ENCODE measurements at places on chromosomes 12 and 14.

DNA sequence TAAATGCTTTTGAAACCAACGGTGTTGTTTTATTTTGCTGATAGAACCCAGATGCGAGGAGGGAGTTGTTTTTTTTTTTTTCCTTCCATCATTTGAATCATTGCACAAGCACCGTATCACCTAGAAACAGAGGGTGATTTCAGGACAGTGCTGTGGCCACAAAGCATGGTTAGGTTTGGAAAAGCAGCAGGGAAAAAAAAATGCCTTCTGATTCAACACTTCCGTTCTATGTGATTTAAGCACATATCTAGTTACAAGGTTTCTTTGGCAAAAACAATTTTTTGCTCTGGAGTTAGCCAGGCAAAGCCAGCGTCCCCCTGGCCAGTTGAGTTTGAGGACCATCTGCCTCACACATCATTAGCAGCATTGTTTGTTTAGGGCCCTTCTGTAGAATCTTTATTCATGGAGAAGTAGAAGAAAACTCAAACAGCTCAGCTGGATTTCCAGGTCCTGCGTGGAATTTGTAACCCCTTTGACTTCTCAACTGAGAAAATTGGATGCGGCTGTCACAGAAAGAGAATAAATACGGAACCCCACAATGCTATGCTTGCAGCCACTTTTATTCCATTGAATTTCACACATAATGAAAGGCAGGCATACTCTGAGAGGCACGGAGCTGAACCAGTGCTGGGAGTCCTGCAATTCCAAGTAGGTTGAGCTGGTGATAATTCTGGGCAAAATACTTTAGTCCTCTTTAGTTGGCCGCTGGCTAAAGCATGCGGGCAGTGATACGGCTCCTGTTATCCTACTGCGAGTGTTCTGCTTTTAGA lies 17.0 kb upstream of the WNT5B start:
- DNase-seq, result no peak

- no peak for DNase-seq
Measured at GRCh38 chr12:124513297-124513867, 54.0 kb downstream of the NCOR2 start.

GRCh38 chr12:38886064-38886463 lies 19.3 kb downstream of the CPNE8 start:
- DNase-seq, result no peak

DNA sequence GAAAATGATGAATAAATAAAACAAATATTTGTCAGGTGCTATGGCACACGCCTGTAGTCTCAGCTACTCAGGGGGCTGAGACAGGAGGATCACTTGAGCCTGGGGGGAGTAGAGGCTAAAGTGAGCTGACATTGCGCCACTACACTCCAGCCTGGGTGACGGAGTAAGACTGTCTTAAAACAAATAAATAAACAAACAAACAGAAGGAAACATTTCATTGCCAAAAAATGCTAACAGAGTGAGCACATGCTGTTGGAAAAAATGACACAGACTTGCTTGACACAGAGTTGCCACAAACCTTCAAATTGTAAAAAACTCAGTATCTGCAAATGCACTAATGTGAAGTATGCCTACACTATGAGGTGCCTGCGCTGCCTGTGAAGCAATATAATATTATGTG lies 50.8 kb upstream of the AP4S1 start:
- DNase-seq, result no peak

DNA sequence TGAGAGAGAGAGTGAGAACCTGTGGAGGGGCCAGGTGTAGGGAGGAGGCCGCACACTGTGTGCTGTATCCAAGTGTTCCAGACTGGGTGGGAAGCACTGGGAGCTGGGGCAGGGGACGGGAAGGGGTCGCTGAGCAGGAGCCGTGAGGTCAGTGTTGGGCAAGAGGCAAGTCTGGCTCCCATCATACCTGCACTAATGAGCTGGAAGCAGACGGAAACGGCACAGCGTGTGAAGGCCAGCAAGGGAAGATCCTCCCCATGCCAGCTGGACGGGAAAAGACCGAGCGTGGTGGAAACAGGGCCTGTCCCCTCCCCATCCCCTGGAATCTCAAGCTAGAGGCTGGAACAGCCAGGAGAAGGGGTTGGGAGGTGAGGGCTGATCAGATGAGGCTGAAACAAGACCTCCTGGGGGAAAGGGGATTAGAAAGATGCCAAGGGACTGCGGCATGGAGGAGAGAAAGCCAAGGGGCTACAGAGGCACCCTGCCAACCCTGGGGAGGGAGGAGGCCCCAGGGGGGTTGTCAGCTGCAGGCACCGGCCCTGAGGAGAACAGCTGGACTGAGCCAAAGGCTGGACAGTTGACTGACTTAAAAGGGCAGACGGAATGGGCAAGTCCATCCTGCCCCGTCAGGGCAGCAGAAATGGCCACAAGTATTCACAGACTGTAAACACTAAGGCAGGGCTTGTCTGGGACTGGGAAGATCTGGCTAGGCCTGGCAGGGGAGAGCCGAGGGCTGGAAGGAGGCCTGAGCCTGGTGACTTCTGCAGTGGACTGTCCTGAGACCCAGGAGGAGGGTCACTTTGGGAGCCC lies 19.0 kb upstream of the LTBP2 start:
- no peak for DNase-seq

DNA sequence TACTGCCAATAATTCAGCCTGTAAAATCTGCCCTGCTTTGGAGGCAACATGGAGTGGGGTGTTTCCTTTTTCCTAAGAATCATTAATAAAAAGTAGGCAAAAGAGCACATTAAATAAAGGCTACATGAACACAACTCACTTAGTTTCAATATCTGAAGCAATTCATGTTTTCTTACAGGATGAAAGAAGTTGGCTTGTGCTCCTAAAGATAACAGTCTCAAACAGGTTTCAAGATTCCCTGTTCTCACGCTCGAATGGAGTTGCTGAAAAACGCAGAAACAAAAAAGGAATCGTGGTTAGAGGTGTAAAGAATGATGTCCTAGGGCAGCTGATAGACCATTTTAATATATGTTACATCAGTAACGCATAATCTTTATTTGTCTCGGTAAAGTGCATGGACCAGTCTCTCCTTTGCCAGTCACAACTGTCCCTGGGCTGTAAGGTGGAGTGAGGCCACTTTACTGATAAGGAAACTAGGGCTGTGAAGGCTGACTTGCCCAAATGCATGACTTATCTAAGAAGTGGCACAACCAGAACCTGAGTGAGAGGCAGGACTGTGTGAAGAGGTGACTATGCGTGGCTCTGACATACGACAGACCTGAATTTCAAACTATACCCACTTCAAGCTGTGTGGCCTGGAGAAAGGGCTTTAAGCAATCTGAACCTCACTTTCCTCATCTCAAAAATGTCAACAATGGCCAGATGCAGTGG lies 12.6 kb downstream of the GIT2 start:
- DNase-seq, result no peak

DNA sequence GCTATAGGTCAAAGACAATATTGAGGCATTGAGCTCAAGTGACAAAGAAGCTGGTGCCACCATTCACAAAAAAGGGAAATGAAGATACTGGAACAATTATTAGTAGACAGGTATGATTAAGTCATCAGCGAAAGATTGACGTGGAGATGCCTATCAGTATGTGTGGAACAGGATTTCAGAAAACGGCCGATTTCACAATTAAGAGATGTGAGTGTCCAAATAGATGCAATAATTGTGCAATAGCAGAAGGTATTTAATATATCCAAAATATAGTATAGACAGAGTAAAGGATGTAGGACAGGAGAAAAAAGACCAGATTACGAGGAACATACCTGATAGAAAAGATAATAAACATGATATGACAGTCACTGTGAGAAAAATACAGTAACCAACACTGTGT lies 433.1 kb downstream of the C12orf50 start:
- no peak for DNase-seq

DNA sequence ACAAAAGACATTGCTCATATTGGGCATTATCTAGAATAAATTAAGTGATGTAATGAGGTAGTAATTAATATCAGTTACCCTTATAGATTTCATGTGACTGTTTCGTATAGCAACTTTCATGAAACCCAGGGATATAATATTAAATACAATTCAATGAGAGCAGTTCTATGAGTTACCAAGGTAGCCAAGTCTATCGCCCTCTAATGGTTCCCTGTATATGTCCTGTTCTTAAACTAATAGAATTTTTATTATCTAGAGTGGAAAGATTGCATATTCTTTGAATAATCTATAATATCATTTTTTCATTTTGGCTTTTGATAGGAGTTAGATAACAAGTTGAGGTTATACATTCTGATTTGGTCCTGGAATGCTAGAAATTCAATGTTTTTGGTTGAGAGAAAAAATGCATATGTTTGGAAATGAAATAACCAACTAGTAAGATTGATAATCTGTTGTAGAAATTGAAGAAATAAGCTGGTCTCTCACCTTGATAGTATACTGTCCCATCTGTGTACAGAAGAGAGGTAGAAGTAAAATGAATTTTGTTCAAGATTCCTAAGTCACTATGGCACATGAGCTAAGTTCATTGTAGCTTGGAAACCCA lies 59.7 kb downstream of the SCFD1 start:
- DNase-seq, result no peak

DNA sequence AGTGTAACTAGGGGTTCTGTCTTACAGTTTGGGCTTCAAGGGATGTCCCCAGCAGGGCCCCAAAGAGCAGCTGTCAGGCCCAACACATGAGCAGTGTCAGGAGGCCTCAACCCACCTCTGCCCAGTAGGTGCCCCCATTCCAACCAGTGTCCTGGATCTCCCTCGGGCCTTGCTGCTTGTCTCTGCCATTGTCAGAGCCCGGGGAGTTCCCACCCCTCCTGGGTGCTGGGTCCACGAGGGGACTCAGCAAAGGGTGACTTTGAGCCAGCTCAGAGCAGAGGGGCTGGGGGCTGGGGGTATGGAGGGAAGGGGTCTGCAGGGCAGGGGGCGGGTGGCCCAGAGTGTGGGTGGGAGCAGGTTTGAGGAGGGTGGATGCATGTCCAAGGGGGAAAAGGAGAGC lies 18.0 kb upstream of the BEGAIN start:
- DNase-seq, result peak; percentile 63

All from chondrocyte (in vitro differentiated cells).